PC-9 (cell line): ENCODE measurements at places on chromosomes 2 and 18. TPM values are rescaled to one million over a fixed set of nuclear protein-coding genes. Genes with fewer than 3 reads are reported as not detected.

The IL36A gene
- not detected in 2 replicates for total RNA-seq

The ALKAL2 gene
- total RNA-seq: not detected in 2 replicates

The TEX44 gene
- total RNA-seq: not detected in 2 replicates

The CD207 gene
- not detected in 2 replicates for total RNA-seq

The TUBA4B gene
- total RNA-seq: not detected in 2 replicates

The TDRD15 gene
- total RNA-seq: 1.9 and 2.9 TPM in 2 replicates

The TBR1 gene
- not detected in 2 replicates for total RNA-seq

The SLC9A2 gene
- total RNA-seq: 13.4 and 17.0 TPM in 2 replicates

The DES gene
- total RNA-seq: 0.60 TPM in 1 of 2 replicates, not detected in the other

The RAD51AP2 gene
- total RNA-seq: not detected in 2 replicates

The VWA3B gene
- not detected in 2 replicates for total RNA-seq

The DPP4 gene
- 0.35 and 0.48 TPM in 2 replicates for total RNA-seq

The NAT8 gene
- total RNA-seq: not detected in 2 replicates

The CTAGE1 gene
- not detected in 2 replicates for total RNA-seq
